ENCODE measurements at places on chromosomes 7 and 10.

DNA sequence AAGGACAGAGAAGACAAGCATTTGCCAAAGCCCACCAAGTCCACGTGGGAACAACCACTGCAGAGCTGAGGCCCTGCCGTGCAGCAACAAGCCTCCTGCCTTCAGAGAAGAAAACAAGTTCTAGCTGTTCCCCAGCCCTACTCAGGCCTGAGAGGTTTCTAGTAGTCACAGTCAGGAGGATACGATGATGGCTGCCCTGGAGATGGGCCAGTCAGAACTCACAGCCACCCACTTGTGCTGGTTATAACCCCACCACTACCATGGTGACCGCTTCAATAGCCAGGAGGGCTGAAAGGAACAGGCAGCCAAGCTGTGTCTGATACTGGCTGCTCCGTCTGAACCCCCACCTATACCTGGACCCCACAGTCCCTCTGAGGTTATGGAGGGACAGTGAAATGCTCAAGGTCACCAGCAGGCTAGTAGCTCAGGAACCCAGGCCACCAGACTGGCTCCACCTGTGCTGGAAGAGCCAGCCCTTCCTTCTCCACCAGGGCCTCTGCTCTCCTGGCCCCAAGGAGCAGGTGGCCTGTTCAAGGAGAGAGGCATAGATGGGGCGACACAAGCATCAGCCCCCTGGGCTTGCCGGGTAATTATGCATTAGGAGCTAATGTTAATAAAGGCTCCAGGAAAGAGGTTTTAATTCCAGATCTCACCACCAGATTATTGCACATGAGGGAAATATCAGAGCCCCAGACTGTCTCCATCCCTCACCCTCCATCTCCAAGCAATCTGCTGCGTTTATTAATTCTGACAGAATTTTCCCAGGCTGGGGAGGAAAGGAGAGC, 125.8 kb upstream of the PCBD1 start:
- DNase-seq = no peak

GRCh38 chr7:96532428-96532935, 177.2 kb downstream of the SEM1 start:
- DNase-seq = no peak

- no peak for DNase-seq
These were observed 92.6 kb downstream of the CHST15 start for GRCh38 chr10:124000792-124001201.

DNA sequence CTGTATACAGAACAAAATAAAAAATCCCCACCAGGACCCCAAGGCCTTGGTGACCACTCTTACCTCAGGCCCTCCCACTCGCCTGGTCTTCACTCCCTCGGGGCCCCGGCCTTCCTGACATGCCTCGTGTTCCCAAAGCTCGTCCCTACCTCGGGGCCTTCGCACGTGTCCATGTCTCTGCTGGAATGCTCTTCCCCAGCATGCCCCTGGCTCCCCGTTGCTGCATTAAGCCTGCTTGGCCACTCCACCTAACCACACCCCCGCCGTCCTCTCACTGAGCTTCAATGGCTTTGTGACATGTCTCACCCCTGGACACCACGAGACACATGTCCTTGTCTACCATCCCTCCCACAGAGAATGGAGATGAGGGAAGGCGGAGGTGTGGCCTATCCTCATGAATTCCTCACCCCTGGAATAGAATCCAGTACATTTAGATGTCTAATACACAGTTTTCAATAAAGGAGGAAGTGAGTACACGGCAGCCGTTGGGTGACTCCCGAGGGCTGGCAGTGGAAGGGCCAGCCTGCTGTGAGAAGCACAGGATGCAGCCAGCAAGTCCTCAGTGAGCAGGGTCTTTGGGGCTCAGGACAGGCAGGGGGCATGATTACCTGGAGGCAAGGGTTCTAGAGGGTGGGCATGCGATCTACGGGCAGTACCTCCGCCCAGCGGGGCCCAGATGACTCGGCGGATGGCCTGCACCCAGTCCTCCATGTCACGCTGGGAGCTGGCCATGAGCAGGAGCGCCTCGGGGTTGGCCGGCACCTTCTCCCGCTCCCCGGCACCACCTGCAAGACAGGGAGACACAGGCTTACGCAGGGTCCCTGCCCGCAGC, 125.7 kb downstream of the ARHGAP22 start:
- DNase-seq = no peak

GRCh38 chr10:34275626-34276130, 539.4 kb downstream of the PARD3 start:
- DNase-seq = no peak

DNA sequence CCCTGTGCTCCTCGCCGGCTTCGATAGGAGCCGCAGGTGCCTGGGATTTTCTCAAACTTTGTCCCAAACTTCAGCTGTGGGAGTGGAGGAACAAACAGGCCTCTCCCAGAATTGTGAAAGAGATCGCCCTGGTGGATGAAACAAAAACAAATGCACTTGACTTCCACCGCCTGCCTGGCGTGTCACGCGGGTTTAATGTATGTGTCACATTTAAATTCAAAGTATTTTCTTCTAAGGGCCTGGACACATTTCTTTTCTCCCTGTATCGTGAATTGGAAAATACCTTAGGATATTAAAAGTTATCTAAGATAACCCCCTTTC, 694 bp upstream of the WASL start:
- DNase-seq = no peak

DNA sequence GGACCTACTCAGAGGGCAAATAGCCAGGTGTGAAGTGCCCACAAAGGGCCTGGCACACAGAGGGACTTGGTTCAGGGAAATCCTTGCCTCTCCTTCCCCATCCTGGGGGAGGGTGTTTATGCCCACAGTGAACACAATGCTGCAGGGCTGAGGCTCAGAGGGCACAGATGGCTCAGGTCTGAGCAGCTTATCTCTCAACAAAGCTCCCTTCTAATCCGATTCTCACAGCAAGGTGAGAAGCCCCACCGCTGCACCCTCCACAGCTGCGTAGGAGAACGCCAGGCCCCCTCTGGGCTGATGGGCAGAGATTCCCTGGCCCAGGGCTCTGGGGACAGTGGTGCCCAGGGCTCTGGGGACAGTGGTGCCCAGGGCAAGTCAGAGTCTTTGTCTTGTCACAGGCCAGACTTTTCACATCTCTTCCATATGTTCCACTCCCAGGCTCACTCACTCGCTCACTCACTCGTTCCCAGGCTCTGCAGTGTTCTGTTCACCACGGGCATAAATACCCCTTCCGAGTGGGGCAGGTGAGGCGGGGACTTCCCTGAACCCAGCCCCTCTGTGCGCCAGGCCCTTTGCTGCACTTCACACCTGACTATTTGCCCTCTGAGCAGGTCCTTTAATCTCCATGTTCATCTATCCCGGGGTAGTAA, 8.7 kb upstream of the CDHR1 start:
- no peak for DNase-seq

- DNase-seq = no peak
These were observed 1249.6 kb downstream of the TYW1 start for GRCh38 chr7:68246189-68246633.

DNA sequence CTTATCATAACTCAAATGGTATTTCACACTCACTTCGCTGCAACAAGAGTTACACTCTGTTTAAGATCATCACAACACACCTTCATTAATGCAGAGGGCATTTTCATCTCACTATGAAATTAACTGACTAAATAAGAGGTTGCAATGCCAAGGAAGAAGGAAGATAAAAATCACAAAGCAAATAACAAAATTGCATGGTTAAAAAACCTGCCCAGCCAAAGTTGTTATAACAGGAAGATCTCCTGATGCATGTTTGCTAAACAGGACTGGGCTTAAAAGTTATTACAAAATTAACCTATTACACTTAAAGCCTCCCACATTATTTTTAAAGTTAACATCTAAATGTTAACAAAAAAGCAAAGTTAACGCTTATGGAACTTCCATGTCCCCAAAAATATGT, 11.8 kb downstream of the FAM13C start:
- DNase-seq = no peak

DNA sequence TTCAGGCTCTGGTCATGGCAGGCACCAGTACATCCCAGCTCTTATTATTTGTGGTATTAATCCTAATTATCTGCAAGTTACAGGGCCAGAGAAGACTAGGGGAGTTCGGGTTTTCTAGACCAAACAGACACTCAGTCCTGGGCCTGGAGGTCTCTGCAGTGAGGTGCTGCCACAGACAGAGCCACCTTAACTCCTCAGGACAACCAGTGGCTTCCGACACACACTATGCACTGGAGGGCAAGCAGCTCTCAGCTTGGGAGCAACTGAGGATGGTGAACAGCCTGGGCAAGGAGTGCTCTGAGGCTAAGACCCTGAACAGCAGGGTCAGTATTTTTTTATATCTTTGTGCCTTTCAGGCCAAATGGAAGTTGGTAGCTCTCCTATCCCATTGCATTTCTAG, 19.0 kb downstream of the ACTA2 start:
- no peak for DNase-seq

DNA sequence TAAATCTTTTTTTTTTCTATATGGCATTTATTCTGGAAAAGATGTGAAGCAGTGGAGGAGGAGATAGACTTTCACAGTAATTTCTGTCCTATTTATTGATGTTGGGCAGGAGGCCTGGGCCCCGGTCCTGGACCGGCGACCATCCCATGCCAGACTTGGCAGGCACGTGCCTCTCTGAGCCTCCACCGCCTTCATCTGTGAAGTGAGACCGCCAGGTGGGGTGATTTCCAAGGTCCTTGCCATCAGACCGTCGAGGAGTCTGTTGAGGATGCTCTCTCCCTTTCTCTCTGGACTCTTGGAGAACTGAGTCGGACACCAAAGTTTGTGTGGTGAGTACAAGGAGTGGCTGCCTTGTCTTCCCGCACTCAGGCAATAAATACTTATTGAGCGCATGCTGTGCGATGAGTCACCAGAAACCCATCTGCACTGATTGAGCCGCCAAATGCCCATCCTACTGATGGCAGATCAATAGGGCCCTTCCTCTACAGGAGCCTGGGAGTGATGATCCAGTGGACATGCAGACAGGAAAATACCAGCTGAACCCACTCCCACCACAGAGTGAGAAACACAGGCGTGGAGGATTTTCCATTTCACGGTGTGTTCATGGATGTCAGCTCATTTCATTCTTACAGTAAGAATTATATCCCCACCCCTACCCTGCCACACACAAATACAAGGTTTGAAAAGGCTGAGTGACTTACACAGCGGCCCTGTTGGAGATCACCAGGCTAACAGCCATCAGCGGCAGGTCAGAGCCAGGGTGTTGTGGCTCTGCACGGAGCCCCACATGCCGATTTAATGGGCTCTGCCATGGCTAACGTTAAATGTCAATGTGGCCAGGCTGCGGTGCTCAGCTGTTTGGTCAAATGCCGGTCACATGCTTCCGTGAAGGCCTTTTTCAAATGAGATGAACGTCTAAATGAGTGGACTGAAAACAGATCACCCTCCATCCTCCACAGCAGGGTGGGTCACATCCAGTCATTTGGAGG, 11.5 kb upstream of the PRKAG2 start:
- no peak for DNase-seq

GRCh38 chr10:90969121-90969534, 48.2 kb upstream of the ANKRD1 start:
- DNase-seq = no peak

GRCh38 chr7:132977234-132977633, 104.7 kb downstream of the CHCHD3 start:
- no peak for DNase-seq

DNA sequence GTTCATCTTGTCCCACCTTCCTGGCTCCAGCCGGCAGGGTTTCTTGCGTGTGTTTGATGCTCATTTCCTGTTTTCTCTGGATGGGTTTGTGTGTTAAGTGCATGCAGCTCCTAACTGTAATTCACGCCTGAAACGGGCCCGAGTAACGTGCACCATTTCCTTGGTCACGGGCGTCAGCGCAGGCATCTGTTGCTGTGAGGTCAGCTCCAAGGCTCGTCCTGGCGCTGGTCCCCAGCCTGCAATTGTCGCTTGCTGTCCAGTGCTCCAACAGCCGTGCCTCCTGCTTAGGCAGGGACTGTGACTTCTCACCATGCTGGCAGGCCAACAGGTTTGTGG, 201.1 kb downstream of the GLRX3 start:
- DNase-seq = no peak

DNA sequence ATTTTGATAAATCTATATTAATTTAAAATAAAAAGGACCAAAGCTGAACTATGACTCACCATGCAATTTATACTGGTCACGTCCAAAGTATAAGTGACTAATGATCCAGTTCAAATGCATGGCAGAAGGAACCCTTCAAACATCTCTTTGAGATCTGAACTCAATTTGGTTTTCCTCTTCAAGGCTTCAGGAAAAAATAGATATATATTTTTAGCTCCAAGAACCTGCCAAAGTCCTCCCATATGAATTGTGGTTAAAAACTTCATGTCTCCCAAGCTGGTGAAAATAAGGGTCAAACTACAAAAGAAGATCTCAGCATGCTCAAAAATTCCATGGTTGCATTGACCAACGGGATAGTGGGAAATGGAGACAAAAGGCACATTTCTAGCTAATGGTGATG, 34.6 kb upstream of the PDE1C start:
- DNase-seq = no peak

GRCh38 chr7:112986256-112987031, 100.2 kb downstream of the GPR85 start:
- DNase-seq = no peak

DNA sequence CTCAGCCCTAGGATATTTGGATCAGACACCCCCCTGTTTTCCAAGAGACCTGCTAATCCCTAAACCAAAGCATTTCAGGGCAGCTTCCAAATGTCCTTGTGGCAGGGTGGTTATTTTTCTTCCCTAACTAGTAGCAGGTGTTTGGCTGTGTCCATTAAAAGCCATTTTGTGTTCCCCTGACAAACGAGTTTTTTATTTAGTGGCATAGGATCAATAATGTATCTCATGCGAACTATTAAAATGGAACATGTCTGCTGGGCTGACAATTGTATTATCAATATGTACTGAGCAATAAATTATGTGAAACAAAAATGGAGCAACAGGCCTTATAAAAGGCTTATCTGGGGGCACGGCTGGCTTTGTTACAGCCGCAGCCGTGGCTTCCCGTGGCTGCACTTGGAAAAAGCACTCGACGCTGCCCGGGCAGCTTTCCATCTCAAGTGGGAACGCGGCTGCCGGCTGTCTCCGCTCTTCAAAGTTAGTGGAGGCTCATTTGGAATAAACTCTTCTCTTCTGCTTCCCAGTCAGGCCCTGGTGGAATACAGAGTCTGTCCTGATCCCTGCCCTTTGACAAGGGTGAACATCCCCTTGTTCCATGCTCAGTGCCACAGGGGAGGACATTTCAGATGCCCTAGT, 554.3 kb downstream of the TYW1 start:
- no peak for DNase-seq

DNA sequence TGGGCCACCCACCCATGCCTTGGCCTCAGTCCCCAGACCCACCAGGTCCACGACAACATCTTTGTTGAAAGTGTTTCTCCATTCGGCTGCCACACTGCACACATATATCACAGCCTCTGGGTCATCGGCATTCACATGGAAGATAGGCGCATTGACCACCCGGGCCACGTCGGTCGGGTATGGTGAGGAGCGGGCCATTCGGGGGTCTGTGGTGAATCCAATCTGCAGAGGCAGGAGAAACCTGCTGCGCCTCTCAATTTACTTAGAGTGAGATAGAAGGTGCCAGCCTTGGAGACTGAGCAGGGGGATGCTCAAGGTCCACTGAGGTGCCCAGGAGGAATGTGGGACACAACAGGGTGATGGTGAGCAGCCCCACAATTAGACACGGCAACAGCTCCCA, 16.4 kb downstream of the OGDHL start:
- no peak for DNase-seq

- no peak for DNase-seq
These were observed 68.0 kb downstream of the LANCL2 start for GRCh38 chr7:55432939-55433784.

Data from T-helper 9 cell (primary cell).